ENCODE measurements at places on chromosomes 5 and 9.

GRCh38 chr9:113741886-113742854 lies 133.9 kb upstream of the ZNF618 start:
- no peak for DNase-seq

GRCh38 chr5:158977642-158978041 lies 122.1 kb downstream of the EBF1 start:
- no peak for DNase-seq

DNA sequence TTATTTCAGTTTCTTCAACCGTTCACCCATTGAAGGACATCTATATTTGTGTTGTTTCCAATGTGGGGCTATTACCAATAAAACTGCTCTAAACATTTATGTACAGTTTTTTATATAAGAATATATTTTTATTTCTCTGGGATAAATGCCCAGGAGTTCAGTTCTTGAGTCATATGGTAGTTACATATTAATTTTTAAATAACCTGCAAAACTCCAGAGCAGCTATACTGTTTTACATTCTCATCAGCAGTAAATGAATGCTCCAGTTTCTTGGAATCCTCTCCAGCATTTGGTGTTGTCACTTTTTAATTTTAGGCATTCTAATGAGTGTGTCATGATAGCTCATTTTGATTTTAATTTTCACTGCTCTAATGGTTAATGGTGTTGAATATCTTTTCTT lies 36.2 kb downstream of the CDK7 start:
- no peak for DNase-seq

- DNase-seq = no peak
These were observed 369.2 kb upstream of the CCNH start for GRCh38 chr5:87781976-87782375.

DNA sequence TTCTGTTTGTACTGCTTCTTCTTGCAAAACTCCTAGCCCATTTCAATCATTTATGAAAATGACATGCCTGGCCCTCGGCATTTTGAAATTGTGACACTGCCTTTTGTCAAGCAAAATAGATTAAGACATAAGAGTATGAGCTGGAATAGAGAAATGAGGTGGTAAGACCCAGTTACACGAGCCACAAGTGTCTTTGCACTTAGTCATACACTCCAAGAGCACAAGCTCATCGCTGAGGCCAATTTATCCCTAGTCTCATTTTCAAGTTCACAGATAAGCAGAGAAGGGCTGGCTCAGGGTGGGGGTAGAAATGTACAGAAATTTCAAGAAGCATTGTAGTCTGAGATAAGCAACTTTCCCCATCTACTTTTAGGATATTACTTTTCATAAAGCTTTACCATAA lies 40.6 kb upstream of the MAP1B start:
- no peak for DNase-seq
